ENCODE measurements at places on chromosomes 2 and 18.

- no peak for DNase-seq
Observed at GRCh38 chr2:199392363-199392762, 65.4 kb downstream of the SATB2 start.

- DNase-seq = no peak
Observed at GRCh38 chr2:113181258-113182051, 7.7 kb downstream of the PSD4 start.

GRCh38 chr18:54873884-54874255, 45.6 kb downstream of the RAB27B start:
- DNase-seq = no peak

- DNase-seq = no peak
Observed at GRCh38 chr2:100264121-100264520, 58.2 kb downstream of the LONRF2 start.

DNA sequence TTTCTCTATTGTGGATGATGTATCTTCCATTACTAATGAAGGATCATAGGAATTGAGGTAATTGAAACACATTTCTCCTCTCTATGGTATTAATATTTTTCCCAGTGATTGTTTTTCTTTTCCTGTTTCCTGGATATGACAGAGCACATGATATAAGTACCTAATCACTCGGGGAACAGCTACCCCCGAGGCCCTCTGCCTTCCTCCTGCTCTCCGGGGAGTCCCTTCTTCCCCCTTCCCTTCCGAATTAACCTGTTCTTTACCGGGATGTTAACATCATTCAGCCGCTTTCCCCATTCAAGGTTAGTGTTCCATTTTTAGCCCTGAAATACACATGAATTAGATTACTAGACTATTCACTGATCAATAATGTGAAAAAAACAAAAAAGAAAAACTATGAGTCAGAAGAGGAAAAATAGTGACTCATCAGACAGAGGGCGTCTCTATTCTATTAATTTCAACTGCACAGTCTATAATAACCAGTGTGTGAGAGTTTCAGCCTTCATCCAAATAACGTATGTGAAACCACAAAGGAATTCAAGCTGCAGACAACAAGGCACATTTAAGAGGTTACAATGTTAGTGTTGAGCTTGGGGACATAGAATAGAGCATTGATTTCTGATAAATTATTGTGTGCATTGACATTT, 450.8 kb downstream of the DLGAP1 start:
- no peak for DNase-seq

- DNase-seq = no peak
Observed at GRCh38 chr2:143123911-143124310, 5.3 kb upstream of the ARHGAP15 start.
